ENCODE measurements at places on chromosomes 2 and 18.

DNA sequence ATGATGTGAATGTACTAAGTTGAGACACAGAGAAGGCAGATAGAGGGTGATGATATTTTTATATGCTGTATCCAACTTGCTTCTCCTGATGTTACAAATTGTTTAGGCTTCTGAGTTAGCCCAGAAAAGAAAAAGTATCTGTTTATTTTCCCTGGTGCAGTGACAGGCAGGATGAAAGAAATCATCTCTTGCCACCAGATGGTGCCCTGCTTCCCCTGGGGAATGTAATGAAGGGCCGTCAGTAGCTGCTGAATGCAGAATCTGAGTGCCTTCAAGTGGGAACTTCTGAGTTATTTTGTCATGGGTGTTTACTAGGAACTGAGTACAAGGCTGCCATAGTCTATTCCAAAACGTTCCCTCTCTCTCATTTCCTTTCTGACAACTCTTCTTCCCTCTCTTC is 525.6 kb downstream of the MBD2 start:
- no peak overlapping the region for H3K27ac ChIP-seq
- H3K4me3 ChIP-seq, result no peak overlapping the region
- H3K4me1 ChIP-seq, result no peaks in the 10 kb centered on the region
- peak; percentile 33 for DNase-seq

- no peak overlapping the region for H3K4me3 ChIP-seq
- no peak overlapping the region for H3K27ac ChIP-seq
- DNase-seq, result no peak
- no peaks in the 10 kb centered on the region for H3K36me3 ChIP-seq
- H3K27me3 ChIP-seq, result no peaks in the 10 kb centered on the region
These were observed 41.1 kb upstream of the NAB1 start for GRCh38 chr2:190607657-190608357.

- H3K27ac ChIP-seq, result peak overlapping the region; percentile 58
- H3K4me1 ChIP-seq, result peaks cover 70% of the 10 kb centered on the region
- no peak for DNase-seq
These were observed 4.3 kb downstream of the EPG5 start for GRCh38 chr18:45962866-45963265.

DNA sequence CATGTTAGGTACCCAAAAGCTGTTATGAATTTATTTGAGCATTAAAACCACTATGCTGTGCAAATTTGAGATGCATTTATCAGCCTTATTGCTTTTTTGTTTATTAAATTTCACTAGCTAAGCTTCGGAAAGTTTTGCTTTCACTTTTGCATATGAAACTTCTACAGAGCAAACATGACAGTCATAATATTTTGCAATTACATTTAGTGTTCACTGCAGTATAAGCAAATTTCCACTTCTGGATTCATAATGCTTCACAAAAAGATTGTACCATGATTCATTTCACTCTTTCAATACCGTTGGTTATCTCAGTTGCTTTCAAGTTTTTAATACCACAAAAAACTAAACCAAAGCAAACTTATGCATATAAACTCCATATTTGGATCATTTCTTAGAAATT is 228.7 kb upstream of the SLC8A1 start:
- no peak overlapping the region for H3K27ac ChIP-seq
- no peaks in the 10 kb centered on the region for H3K36me3 ChIP-seq
- H3K4me1 ChIP-seq, result peaks cover 11% of the 10 kb centered on the region
- DNase-seq, result peak; percentile 3

- no peak overlapping the region for H3K4me3 ChIP-seq
- no peak for DNase-seq
- no peaks in the 10 kb centered on the region for H3K4me1 ChIP-seq
- H3K36me3 ChIP-seq, result no peaks in the 10 kb centered on the region
- H3K27me3 ChIP-seq, result no peaks in the 10 kb centered on the region
These were observed 6.8 kb upstream of the SLC1A4 start for GRCh38 chr2:64982311-64982857.

- H3K27ac ChIP-seq, result no peak overlapping the region
- no peak for DNase-seq
- H3K36me3 ChIP-seq, result peaks cover 94% of the 10 kb centered on the region
These were observed 20.0 kb downstream of the ELP2 start for GRCh38 chr18:36149514-36150289.

DNA sequence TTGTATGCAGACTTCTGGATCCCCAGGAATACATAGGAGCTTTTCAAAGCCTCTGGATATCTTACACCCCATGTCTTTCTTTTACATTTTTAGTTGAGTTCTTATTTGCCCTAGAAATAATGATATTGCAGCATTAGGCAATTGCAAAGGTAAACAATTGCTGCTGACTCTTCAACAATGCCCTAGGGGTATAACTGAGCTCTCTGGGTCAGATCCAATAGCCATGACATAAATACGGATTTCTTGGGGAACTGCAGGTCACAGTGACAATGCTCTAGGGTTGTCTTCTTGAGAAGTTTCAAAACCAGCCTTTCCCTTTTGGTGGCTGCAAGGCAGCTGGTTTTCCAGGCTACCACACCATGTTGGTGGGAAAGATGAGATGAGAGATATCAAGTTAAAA is 16.5 kb upstream of the OR6B3 start:
- H3K27me3 ChIP-seq, result no peaks in the 10 kb centered on the region
- no peak overlapping the region for H3K27ac ChIP-seq
- no peaks in the 10 kb centered on the region for H3K4me1 ChIP-seq
- H3K4me3 ChIP-seq, result no peak overlapping the region
- H3K36me3 ChIP-seq, result no peaks in the 10 kb centered on the region
- no peak for DNase-seq
